NCI-H82 (cell line): ENCODE measurements at places on chromosomes 7 and 10.
A peak's percentile ranks its signal among the peaks of the same experiment; 100 is the strongest.

DNA sequence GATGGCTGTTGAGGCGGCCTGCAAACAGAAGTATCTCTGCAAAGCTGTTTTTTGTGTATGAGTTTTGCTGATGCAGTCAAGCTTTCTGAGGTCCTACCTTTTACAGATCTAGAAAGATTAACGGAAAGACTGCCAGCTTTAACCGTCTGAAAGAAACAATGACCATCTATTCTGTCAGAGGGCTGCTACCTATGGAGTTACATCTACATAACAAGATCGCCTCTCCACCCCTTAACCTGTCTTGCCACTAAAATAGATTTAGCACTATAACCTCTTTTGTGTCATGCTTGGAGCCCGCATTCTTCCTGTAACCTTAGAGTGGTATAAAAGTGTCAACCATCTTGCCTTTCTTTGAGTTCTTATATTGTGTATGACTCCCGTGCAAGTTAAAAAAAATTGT lies 291.2 kb downstream of the POM121L12 start:
- DNase-seq = no peak

DNA sequence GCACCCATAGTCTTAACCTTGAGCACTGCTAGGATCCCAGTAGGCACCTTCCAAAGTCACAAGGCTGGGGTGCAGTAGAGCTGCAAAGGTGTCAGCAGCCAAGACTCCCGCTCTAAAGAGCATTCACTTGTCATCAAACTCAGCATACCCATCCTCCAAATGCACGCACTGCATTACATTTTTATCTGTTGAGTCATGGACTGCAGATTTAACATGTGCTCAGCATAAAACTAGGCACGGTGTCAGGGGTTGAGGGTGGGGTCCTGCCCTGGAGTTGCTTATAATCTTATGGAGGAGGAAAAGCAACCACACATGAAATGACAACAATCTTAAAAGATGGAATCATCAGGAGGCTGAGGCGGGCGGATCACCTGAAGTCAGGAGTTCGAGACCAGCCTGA lies 102.6 kb downstream of the PARP12 start:
- no peak for DNase-seq

GRCh38 chr10:11162828-11163599 lies 145.3 kb downstream of the CELF2 start:
- DNase-seq = no peak

- no peak for DNase-seq
These were observed 32.5 kb downstream of the C10orf71 start for GRCh38 chr10:49331431-49331830.

DNA sequence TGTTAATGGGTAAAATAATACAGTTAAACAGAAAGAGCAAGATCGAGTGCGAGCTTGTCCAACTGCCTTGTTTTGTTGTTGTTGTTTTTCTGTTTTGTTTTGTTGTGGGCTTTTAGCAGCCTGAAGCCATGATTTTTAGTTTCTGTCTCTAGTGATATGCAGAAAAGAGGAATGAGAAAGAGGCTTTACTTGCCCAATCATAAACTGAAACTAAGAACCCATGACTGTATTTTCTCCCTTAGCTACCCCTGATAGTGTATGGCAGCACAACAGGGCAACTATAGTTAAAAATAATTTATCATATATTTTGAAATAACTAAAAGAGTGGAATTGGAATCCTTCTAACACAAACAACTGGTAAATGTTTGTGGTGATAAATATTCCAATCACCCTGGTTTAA lies 493.9 kb downstream of the GLRX3 start:
- no peak for DNase-seq

- no peak for DNase-seq
These were observed 36.4 kb downstream of the CYP17A1 start for GRCh38 chr10:102800611-102801335.

GRCh38 chr7:30804078-30804661 lies 33.0 kb downstream of the MINDY4 start:
- DNase-seq = no peak

DNA sequence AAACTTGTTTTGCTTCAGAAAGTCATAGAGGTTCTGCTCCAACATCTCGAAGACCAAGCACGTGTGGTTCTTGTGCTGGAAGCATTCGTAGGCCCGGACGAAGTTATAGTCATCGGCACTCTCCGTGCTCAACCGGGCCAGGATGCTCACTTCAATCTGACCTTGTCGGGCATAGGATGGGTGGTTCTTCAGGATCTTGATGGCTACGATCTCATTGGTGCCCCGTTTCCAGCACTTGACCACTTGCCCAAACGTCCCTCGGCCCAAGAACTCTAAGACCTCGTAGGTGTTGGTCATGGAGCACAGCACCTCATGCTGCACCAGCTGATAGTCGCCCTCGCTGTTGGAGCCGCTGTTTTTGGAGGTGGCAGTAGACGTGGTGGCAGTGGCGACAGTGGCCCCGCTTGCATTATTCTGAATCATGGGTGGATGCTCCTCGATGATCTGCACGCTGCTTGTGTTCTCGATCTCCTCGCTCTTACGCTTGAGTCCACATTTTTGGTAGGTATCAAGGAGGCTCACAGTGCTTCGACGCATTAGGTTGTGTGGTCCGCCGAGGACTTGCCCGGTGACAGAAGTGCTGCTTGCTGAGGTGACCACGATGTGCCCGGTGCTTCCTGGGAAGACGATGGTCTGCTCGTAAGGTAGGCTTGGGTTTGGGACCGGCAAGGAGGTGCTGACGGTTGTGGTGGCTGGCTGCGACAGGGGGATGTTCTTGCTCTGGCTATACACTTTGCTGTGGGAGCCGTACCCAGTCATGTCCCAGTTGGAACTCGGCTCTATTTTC lies 61.4 kb downstream of the HIPK2 start:
- no peak for DNase-seq

DNA sequence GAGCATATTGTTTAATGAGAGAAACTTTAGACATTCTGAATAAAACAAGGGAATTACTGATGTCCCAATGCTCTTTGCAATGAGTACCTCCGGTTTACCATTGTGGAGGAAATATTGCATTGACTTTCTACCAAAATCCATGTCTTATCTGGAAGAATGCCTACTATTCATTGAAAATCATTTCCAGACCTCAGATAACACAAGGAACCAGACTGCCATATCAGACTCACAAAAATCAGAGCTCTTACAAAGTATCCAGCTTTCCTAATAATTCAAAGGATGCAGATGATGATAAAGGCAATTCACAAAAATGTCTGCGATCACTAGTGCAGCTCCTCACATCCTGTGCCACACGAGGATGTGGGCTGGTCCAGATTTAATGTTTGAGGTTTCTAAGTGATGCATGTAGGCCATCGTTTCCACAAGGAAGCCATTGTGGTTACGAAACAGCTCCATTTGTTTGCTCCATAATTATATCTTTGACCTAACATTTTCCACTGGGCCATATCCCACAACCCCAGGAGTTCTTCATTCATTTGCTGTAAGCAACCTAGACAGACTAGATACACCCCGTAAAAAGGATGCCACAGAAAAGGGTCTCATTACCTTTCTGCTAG lies 831.1 kb upstream of the C7orf33 start:
- DNase-seq = no peak

- DNase-seq = peak; percentile 3
These were observed 618.6 kb downstream of the ZWINT start for GRCh38 chr10:55742487-55742886.

DNA sequence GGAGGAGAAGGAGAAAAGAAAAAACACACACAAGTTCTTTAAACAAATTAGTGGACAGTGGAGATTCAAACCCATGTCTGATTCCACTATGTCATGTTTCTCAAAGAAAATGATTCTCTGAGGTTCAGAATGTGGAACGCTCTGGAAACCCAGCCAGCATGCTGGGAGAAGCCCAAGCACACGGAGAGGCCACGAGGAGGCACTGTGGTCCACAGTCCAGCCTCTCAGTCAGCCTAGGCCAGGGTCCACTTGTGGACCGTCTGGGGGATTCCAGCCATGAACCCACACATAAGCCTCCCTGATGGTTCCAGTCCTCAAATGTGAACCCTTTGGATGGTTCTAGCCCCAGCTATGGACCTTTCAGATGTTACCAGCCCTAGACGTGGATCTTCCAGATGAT lies 73.4 kb downstream of the CAV1 start:
- peak; percentile 53 for DNase-seq

DNA sequence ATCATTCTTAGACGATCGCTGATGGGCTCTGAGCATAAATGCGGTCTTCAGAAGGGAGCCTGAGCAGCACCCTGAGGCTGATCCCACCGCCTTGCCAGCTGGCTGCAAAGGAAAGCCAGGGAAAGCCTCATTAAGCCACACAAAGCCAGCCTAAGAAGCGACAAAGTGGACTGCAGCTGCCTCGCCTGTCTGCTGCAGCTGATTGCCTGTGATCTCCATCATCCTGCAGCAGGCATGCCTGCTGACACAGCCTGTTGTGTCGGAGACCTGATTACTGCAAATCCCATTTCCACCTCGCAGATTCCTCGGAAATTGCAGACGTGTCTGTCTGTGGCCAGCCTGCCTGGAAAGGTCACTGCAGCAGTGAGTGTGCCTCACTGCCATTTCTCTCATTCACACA lies 1087.0 kb upstream of the AUTS2 start:
- peak; percentile 97 for DNase-seq

DNA sequence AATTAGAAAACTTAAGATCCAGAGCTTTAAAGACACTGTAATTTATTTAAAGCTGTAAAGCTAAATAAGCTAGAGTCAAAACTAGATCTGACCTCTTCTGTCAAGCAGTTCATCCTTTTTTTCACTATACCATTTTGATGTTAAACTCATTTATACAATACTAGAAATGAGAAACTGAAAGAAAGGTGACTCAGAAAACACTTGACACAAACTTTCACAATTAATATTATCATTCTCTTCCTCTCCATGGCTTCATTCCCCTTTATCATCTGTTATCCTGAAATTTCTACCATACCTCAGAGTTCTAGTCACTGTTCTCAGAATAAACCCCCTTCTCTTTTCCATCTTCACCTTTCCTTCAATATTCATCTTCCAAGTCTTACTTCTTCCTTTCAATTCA lies 1.3 kb downstream of the FIGNL1 start:
- DNase-seq = no peak

DNA sequence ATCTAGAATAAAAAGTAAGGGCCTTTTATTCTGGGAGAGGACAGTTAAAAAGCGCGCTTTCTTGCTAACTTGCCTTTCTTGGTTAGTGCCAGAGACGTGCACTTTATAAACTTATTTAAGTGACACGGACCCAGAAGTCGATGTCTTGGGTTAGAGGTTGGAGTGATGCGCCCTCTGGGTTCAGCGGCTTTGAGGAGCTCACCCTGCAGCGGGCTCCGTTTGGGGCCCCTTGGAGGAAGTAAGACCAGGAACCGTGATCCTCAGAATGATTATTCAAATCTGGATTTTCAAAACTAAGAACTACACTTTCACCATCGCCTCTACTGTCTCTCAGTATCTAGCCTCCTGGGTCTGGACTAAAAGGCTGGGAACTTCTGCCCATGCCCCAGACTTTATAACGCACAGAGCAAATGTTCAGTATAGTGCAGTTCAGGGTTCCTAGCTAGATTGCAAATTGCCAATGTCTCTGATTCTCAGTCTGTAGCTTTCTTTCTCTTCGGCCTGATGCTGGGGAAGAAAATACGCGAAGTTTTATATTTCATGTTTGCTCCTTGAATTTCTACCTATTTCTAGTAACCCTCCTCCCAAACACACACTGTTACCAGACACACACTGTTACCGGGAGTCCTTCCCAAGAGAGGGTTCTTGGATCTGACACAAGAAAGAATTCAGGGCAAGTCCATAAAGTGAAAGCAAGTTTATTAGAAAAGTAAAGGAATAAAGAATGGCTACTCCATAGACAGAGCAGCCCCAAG lies 18.6 kb upstream of the SMO start:
- DNase-seq = no peak

GRCh38 chr7:144035385-144035784 lies 13.4 kb upstream of the OR2A5 start:
- DNase-seq = no peak

DNA sequence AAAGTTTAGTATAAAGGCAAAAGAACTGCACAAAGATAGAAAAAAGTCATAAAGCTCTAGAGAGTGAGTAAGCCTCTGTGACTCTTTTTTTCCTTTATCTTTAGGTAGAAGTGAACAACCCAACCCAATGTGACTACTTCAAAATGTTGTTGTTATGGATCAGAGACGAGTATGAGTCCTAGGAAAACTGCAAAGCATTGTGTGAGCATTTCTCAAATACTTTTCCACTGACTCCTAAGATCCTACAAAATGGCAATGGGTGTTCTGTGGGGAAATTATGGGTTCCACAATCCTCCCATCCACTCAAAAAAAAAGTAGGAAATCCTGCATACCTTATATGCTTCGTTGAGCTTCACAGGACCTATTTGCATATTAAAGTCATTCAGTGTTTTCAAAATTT lies 177.1 kb downstream of the DGKI start:
- no peak for DNase-seq

DNA sequence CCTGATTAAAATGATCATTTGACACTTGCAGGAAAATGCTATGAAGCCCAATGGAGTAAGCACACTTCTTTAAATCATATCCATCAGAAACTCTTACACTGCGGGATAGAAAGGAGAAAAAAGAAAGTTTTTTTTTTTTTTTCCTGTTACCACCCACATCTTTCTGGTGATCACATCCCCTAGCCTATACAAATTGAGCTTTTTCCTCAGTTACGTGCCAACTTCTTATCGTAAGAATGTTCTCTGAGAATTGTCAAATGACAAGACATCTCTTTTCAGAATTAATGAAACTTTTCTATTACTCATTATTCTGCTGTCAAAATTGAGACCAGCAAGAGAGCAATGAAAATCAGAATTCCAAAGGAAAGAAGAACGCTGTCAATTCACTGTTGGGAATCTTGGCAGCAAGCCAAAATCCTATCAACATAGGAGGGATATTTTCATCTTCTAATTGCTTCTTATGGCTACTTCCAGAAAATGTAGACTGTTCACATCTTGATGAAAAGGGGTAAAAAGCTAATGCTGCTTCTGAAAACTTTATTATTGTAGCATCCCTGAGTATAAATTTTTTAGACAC lies 179.5 kb downstream of the ADAM12 start:
- peak; percentile 63 for DNase-seq

GRCh38 chr10:17793823-17794644 lies 15.1 kb upstream of the MRC1 start:
- no peak for DNase-seq

- no peak for DNase-seq
These were observed 50.5 kb downstream of the PNLIPRP3 start for GRCh38 chr10:116477986-116478664.

DNA sequence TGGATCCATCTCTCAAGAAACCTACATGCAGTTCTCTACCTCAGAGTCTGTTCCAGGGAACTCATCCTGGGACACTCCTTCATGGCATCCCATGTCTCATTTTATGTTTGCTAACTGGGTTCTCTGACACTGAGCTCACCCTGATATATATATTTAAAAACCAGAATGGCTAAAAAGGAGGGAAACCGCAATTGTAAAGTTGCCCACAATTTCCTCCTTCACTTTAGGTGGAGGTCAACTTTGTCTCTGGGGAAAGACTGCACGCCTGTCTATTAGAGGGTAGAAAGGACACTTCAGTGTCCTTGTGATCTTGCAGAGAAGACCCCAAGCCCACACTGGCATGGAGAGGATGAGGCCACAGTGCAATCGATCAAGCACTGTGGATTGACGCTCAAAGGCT lies 131.7 kb downstream of the TEX36 start:
- DNase-seq = no peak
